ENCODE measurements at places on chromosomes 4 and X.

- H3K4me1 ChIP-seq, result peaks cover 10% of the 10 kb centered on the region
- no peak overlapping the region for H3K4me3 ChIP-seq
- H3K27ac ChIP-seq, result no peak overlapping the region
- no peaks in the 10 kb centered on the region for H3K36me3 ChIP-seq
- peaks cover 40% of the 10 kb centered on the region for H3K27me3 ChIP-seq
Measured at GRCh38 chrX:153651540-153652079, 4.6 kb downstream of the DUSP9 start.

DNA sequence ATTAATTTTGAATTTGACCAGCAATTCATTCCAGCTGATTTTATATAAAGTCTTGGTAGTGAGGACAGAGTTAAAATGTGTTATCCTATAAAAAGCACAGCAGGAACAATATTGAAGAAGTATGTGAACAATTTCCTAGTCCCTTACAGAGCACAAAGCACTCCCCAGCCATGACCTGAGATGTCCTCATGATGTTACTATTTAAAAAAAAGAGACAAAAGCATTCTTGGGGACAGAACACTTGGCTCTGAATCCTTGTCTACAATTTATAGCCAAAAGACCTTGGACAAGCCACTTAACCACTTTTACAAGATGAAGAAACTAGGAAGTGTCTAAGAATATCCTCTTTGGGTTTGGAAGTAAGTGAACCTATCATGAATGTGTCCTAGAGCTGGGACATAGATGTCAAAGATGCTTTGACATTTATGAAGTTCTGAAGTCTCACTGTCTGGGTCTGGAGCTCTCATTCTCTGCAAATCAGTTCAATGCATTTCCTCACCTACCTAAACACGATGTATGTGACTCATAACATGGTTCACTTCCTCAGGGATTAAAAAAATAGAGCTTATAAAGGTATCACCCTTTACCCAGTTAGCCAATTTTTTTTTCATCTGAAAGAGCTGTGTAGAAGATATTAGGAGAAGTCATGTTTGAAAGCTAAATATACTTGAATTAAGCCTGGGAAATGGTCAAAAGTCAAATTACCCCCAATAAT, 61.4 kb downstream of the IGFBP7 start:
- no peaks in the 10 kb centered on the region for H3K36me3 ChIP-seq
- H3K27ac ChIP-seq, result peak overlapping the region; percentile 67
- DNase-seq, result peak; percentile 25
- peaks cover 14% of the 10 kb centered on the region for H3K4me1 ChIP-seq
- no peak overlapping the region for H3K4me3 ChIP-seq

DNA sequence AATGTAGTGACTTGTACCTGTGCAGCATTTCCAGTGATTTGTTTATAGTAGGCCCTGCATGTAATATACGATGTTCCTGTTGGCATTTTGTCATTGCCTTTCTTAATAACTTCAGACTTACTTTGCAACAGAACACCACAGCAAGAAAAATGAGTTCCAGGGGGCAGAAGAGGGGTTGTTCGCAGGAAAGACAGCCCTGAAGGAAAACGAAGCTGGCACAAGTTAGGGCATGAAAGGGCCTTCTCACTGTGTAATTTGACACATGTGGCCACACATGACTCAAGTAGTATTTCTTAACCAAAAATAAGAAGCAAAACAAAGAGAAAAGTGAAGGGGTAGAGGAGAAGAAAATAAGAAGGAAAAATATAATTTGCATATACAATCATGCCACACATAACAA, 265.8 kb upstream of the SMIM31 start:
- H3K4me1 ChIP-seq, result peaks cover 2% of the 10 kb centered on the region
- no peak overlapping the region for H3K4me3 ChIP-seq
- no peaks in the 10 kb centered on the region for H3K27me3 ChIP-seq
- no peak overlapping the region for H3K27ac ChIP-seq

GRCh38 chr4:152118819-152119553, 358.2 kb upstream of the GATB start:
- no peak overlapping the region for H3K27ac ChIP-seq
- H3K4me1 ChIP-seq, result no peaks in the 10 kb centered on the region
- no peak for DNase-seq
- H3K36me3 ChIP-seq, result no peaks in the 10 kb centered on the region

GRCh38 chrX:36575670-36576069, 432.5 kb upstream of the FAM47C start:
- no peaks in the 10 kb centered on the region for H3K27me3 ChIP-seq
- H3K36me3 ChIP-seq, result no peaks in the 10 kb centered on the region
- no peak overlapping the region for H3K27ac ChIP-seq
- H3K4me1 ChIP-seq, result no peaks in the 10 kb centered on the region

GRCh38 chrX:110012818-110013485, 10.0 kb downstream of the TMEM164 start:
- no peaks in the 10 kb centered on the region for H3K27me3 ChIP-seq
- no peaks in the 10 kb centered on the region for H3K4me1 ChIP-seq
- no peak for DNase-seq
- no peak overlapping the region for H3K4me3 ChIP-seq
